Type B pancreatic cell (in vitro differentiated cells): ENCODE measurements at places on chromosomes 11 and 22. TPM values are rescaled to one million over a fixed set of nuclear protein-coding genes. Genes with fewer than 3 reads are reported as not detected.

GRCh38 chr11:102368472-102368871 is 21.5 kb downstream of the BIRC2 start:
- H3K4me3 ChIP-seq: no peak overlapping the region
- no peak for DNase-seq

- no peak for DNase-seq
- peak overlapping the region; percentile 29 for H3K27ac ChIP-seq
- H3K27me3 ChIP-seq: peaks cover 45% of the 10 kb centered on the region
- peak overlapping the region; percentile 83 for H3K4me3 ChIP-seq
Measured at GRCh38 chr11:828506-829175, 922 bp downstream of the CRACR2B start.

Gene SCUBE2
- total RNA-seq: 7.9 and 12.7 TPM in 2 replicates

Gene NCF4
- total RNA-seq: 0.59 TPM in 1 of 2 replicates, not detected in the other

Gene RFPL3
- total RNA-seq: 0.24 TPM in 1 of 2 replicates, not detected in the other
